ENCODE measurements at places on chromosomes 4 and X.

DNA sequence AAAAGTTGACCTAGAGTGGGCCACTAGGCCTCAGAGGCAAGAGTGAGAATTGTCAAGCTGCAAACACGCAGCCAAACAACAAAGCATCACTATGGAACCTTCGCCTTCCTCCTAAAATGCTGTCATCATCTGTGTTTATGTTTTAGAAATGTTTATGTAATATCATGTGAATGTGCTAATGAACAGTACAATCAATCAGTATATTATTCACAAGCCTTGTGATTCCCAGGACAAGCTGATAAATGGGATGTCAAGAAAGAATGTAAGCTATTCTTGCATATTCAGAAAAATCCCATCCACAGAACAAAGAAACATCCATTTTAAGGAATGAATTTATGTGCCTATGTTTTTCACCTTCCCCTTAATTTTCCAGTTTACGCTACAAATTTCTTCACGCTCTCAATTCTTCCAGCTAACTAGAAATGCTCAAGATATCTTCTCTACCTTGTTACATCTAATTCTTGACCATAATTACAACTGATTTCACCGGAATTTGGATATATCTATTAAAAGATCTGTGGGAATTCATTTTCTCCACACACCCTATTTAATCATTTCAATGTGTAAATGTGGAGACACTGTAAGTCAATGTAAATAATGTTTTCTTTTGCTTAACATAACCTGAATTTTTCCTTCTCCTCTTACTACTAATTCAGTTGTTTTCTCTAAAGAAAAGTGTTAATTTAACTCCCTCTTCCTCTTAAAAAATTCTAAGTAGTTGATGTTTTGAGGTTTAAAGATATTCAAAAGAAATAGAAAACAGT is 65.5 kb downstream of the LEF1 start:
- no peak for DNase-seq

DNA sequence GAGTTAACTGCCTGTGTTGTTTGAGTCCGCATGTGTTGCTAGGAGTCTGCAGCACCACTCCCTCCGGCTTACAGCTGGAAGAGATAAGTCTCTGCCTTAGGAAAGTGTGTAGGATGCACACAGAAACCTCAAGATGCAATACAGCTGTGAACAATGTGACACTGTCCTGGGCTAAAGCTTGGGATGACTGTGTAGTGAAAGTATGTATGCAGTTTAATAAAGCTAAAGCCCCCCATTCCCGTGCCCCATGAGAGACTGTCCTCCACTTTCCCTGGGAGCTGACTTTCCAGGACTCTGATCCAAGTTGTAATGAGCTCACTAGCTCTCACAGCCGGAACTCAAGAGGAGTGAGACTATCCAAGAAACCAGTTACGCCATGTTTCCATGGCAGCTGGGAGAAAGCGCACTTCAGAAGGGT is 156.6 kb upstream of the FTHL17 start:
- no peak for DNase-seq

- no peak for DNase-seq
Measured at GRCh38 chr4:184252136-184253071, 34.7 kb upstream of the ENPP6 start.

DNA sequence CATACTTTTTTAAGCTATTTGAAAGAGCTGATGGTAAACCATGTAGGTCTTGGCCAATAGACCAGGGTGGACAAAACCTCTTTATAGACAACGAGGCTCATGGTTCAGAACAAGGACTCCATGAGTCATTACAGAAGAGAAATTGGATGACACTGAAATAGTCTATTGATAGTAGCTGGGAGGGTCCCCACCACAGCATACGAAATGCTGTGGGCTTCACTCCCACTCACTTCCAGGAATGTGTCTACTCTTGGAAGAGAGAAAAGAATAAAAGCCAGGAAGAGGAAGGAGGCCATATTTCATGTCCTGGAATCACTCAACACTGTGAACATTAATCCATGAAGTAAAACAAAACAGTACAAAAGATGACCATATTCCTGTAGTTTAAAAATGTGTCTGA is 82.3 kb upstream of the MXRA5 start:
- no peak for DNase-seq

- DNase-seq = no peak
Measured at GRCh38 chr4:87543835-87544461, 14.8 kb upstream of the SPARCL1 start.

DNA sequence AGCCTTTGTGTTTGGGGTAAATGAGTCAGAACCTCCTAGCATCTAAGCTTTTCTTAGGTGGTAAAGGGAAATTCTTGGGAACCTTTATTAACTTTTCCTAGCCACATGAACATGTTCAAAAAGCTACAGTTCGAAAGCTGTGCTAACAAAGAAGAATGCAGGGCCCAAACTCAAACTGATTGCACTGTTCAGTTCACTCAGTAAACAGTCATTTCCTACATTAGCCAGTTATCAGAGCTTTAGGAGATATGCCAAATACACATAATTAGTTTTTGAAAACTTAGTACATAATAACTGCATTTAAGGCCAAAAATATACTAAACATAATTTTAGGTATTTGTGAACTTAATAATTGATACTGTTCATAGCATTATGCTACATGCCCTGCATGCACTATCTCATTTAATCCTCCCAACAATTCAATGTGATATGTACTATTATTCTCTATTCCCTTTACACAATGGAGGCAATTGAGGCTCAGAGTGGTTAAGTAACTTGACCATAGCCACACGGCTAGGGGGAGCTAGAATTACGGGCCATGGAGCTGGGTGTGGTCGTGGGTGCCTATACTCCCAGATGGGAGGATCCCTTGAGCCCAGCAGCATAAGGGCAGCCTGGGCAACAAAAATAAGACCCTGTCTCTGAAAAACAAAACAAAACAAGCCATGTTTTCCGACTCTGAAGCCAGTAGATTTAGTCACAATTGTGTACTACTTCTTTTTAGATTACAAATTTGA is 43.9 kb upstream of the PDGFRA start:
- DNase-seq = no peak

GRCh38 chrX:15988661-15989603 is 134.3 kb upstream of the AP1S2 start:
- no peak for DNase-seq

DNA sequence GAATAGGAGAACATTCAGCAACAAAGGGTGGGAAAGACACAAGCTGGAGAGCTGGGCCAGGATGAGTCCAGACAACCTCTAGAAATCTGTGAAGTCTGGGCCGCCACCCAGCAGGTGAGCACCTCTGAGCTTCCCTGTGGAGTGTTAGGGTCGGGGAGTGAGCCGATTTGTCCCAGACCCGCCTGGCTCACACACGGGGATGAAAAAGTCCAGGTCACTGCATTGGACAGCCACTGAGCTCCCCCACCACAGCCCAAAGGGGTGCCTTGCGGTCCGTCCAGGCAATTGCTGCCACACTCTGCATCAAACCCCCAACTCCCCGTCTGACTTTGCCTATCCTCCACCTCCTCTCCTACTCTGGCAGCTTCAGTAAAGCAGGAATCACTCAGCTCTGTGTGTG is 38.7 kb downstream of the NHSL2 start:
- no peak for DNase-seq

- DNase-seq = no peak
Measured at GRCh38 chr4:185589067-185589836, 53.9 kb upstream of the PDLIM3 start.

- no peak for DNase-seq
Measured at GRCh38 chr4:122583906-122584305, 37.0 kb downstream of the IL21 start.

GRCh38 chr4:176238157-176238610 is 30.8 kb downstream of the ASB5 start:
- DNase-seq = no peak

DNA sequence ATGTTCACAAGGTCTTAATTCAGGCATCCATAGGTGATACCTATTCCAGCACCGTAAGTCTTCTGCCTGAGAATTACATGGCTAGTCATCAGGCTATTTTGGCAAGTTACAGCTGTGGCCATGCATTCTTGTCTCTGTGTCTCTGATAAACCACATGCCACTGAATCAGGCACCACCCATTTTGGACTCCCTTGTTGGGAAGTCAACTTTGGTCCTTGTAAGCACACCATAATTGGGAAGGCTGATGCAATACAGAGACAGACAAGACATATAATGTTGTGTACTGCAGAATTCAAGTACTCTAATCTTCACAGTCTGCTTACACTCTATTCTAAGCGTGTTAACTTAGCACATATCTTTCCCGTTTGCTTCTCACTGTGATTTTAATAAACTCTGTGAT is 483.7 kb upstream of the FTHL17 start:
- no peak for DNase-seq
